ENCODE measurements at places on chromosomes 4 and X.

GRCh38 chr4:147482281-147482680 is 1.4 kb downstream of the EDNRA start:
- DNase-seq, result no peak

DNA sequence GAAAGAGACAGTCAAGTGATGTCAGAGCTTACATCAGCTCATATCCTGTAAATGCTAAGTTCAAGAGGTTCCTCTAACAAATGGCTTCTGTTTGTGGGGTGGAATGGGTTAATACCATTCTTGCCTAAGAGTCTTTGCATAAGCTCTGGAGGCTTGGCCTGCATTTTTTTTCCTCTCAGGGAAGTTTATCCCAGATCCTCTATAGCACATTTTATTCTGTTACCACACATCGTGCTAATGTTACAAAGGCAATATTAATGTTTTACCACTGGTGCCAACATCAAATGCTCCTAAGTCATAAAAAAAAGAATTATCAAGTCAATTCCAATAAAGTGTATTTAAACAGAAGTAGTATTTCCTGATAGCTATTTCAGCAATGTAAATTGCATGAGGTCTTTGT is 2.9 kb upstream of the ADH6 start:
- DNase-seq, result no peak

DNA sequence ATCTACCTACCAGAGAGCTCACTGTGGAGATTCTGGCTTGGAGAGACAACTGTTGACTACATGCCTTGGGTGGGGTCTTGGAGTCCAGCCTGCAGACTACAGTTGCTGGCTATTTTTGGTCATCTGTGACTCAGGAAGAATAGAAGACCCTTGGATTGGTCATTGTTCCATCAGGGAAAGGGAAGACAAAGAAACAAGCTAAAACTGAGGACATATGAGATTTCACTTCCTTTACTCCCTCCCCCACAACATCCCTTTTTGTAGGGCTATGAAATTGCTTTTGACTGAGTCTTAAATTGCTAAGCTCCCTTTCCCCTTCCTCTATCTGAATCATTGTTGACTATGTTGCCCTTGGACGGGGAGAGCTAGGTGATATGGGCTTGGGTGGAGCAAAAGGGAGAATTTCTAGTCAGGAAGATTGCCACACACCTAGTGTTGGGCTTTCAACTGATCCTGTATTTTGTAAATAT is 11.7 kb downstream of the MSN start:
- DNase-seq, result no peak

- DNase-seq, result no peak
Observed at GRCh38 chrX:140298960-140299825, 205.7 kb downstream of the SOX3 start.
